Stimulated activated CD8-positive, alpha-beta memory T cell treated with anti-CD3 and anti-CD28 coated beads, Interleukin-4, amount 100 ng/mL, for 4 hours (primary cell): ENCODE measurements at places on chromosomes 11 and 22.
A peak's percentile ranks its signal among the peaks of the same experiment; 100 is the strongest.

- DNase-seq = no peak
These were observed 174.0 kb downstream of the TBC1D22A start for GRCh38 chr22:46936378-46936903.

DNA sequence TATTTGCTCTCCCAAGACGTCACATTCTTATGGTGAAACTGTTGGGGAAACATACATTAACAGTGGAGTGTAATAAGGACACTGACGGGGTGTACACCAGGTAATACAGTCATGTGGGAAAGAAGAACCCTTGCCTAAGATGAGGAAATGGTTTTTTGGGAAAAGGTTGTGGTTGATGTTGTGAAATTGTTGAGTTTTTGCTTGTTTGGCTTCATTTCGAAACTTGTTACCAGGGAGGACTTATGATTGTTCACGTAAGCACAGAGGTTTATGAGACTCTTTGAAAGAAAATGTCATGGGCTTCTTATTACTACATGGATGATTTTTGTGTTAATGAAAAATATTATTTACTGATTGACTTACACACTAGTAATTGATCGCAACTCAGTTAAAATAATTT, 16.8 kb downstream of the ANO3 start:
- DNase-seq = no peak

GRCh38 chr11:75497788-75498409, 27.8 kb downstream of the GDPD5 start:
- DNase-seq = no peak

GRCh38 chr11:117815262-117815803, 9.2 kb downstream of the FXYD2 start:
- peak; percentile 31 for DNase-seq

- DNase-seq = peak; percentile 53
These were observed 475 bp downstream of the PITPNB start for GRCh38 chr22:27918341-27919221.

- no peak for DNase-seq
These were observed 46.2 kb downstream of the IGF2 start for GRCh38 chr11:2092956-2093412.

DNA sequence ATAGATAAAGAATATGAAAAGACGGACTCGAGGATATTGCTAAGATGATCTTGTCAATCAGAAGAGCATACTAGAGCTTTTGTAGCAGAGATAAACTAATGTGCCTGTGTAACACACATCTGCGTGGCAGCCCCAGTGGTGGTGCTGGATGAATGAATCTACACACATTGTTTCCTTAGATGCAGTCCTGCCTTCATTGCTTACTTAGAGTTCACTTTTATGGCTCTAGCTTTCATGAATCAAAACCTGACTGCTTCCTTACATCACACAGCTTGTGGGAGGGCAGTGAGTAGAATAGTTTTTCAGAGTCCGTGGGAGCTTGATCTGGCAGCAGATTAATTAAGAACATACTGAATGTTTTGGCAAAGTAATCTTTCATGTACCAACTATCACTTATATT, 83.7 kb downstream of the EXT2 start:
- DNase-seq = no peak

DNA sequence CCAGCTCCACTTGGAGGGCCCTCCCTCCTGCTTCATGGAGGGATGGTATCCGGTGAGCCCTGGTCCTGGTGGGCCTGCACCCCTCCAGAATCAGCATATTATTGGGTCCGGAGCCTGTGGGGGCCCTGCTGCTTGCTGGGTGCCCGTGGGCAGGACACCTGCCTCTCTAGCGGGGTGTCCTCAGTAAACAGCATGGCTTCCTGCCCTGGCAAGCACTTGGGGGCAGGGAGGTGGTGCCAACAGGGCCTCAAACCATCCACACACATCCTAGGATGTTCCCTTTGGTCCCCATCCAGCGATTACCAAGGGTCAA, 108.3 kb downstream of the CTTN start:
- DNase-seq = no peak

- DNase-seq = peak; percentile 75
These were observed 7.8 kb downstream of the SIGIRR start for GRCh38 chr11:406796-407650.

GRCh38 chr11:46438211-46438610, 46.6 kb upstream of the CHRM4 start:
- DNase-seq = no peak

DNA sequence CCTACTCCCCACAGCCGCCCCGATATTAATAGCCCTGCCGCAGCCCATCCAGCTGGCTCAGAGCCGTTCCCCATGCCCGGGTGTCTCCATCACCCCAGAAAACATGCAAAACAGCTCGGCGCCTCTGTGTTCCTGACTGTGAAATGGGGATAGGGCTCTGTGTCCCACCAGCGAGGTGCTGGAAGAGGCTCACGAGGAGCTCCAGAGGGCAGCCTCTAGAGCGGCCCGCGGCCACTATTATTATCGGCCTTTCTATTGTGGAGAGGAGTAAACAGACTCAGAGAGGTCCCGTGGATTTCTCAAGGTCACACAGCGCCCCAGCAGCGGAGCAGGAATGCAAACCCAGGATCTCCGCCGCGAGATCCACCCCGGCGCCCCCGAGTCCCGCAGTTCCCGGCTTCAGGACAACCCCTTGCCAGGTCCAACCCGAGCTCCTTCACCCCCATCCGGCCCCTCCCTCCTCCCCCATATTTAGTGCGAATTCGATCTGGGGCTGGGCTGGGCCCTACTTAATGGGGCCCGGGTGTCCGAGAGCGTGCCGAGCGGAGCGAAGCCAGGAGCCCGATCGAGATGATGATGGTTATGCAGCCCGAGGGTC, at the start of gene ACTN3:
TSS of gene ACTN3 (plus strand) at position 536 of the 598 bp plus-strand sequence. CDS start at position 571, 35 bp downstream.
- no peak for DNase-seq

DNA sequence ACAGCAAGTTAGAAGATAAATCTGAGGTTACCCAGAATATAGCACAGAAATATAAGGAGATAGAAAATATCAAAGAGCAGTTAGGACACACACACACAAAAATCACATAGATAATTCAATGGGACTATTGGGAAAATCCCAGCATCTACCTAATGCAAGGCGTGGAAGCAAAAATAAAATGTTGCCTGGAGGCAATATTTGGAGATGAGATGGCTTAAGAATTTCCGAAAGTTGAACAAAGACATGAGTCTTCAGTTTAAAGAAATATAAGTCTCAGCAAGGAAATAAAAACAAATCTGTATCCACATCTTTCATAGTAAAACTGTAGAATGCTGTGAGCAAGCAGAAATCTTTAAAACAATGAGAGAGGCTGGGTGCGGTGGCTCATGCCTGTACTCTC, 29.5 kb upstream of the ACR start:
- no peak for DNase-seq

DNA sequence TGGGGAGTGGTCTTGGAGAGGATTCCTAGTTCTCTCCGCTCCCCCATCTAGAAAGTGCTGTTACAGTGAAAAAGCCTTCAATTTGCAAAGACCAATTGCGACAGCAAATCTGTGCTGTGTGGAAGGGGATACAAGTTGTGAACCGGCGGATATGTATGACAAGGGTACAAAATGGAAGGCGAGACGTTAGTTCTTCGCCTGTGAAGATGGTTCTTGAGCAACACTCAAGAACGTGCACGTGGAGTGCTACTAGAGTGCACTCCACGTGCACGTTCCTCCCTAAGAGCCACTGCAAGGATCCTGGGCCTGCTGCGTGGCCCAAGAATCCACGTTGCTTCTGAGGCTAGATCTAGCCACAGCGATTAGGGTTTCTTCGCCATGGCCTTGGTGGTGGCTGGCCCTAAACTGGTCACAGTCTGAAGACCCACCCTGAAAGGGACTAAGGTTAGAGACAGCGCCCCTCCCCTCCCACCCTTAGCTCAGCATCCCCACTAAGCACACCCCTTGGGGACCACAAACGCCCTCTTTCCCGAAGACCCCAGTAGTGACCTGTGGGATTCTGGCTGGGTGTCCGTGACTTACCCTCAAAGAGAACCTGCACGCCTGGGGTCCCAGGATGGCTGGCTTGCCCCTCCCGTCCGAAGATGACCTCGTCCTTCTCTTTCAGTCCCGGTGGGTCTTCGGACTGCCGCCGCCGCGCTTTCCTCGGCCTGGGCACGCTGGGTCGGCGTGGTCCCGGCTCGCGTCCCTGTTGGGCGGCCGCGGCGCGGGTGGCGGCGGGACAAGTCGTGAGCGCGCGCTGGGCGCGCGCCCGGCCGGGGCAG, 519 bp upstream of the PDE3B start:
- DNase-seq = no peak

DNA sequence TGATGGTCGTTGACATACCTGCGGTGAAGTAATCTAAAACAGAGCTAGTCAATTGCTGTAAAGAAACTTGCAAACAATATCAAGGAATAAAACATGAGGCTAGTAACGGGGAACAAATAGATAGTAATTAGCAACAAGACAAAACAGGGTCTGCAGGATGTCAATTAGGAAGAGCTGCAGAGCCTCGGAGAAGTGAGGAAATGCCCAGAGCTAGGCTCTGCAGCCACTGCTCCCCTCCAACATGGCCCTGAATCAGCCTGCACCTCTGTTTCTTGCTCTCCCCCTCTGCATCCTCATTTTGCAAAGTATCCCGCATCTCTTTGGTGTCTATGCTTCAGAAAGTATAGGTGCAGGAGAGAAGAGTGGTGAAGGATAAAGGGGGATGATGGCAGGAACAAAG, 507.4 kb upstream of the FAT3 start:
- DNase-seq = no peak

DNA sequence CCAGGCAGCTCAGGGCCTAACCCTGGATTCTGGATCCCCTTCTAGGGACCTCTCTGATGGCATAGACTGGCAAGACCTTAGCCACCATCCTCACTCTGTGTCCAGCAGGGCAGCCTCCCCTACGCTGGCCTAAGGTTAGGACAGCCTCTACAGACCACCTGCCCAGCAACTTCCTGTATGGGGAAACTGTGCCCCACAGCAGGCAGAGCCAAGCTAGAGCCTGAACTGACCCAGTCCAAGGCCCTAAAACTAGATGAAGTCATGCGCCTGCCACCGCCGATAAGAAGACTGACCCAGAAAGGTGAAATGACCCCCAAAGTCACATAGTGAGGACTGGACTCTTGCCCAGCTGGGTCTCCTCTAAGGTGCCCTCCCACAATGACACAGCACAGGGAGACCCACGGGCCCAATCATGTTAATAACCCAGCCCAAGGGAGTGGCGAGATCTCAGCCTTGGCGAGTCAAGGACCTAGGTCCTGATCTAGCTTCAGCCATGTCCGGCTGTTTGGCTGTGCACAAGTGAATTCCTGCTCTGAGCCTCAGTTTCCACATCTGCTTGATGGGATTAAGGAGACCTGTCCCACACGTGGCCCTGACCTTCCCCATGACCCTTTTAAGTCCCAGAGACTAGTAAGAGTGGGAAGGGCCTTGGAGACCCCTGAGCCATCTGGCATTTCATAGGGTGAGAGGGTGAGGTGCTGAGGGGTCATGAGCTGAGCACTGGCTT, 17.6 kb downstream of the STARD10 start:
- DNase-seq = no peak

GRCh38 chr11:107139396-107139795, 121.1 kb upstream of the GUCY1A2 start:
- no peak for DNase-seq

DNA sequence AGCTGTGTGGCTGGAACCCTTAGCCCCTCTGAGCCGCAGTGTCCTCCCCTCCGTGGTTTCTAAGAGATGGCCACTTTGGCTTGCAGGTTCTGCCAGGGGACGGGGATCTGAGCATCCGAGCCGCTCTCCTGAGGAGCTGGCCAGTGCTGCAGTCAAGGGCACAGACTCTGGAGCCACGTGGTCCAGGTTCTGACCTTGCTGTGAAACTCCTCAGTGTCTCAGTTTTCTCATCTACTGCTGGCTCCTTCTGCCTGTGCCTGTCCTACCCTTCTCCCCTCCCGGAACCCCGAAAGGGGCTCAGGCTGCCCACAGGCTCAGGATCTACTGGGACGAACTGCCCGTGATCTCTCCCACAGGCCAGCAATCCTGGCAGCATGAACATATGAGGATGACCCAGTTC, 65.4 kb upstream of the TTLL12 start:
- DNase-seq = no peak

GRCh38 chr11:47514825-47515647, 37.9 kb downstream of the CELF1 start:
- DNase-seq = no peak

- DNase-seq = no peak
These were observed 306.8 kb downstream of the MN1 start for GRCh38 chr22:27494785-27495184.

DNA sequence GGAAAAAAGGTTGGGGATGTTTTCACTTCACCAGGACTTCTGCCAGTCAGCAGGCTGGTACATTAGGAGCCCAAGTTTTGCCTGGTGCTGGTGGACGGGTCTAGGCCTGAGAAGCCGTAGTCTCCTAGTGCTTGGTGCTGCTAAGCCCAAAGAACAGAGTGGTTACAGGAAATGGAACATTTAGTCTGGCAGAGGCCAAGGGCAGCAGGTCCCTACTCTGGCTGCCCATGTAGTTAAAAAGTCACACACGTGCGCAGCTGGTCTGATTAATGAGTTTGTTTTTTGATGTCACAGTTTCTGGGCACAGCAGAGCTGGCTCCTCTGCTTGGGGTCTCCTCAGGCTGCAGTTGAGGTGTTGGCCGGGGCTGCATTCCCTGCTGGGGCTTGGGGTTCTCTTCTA, 20.6 kb downstream of the BCR start:
- no peak for DNase-seq

- DNase-seq = no peak
These were observed at the start of gene LIF for GRCh38 chr22:30245985-30246813. LIF (minus strand) TSS chr22:30246759; CDS start chr22:30246695, 64 bp downstream.

GRCh38 chr22:39381009-39381755, 18.4 kb upstream of the TAB1 start:
- no peak for DNase-seq

DNA sequence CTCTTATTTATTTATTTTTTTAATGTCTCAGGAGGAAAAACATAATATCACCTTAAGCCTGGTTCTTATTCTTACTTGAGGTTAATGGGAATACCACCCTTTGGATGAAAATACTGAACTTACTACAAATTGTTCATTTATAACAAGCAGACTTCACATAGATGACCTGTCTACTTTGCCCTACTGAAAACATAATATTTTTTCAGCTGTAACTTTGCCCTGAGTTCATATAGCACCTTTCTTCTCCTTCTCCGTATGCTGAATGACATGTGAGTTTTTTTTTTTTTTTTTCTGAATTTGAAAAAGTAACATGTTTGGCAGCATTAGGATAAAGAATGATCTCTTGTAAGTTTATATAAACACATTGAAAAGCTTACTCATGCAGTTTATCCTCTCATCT, 186.8 kb downstream of the TMEM135 start:
- no peak for DNase-seq

- DNase-seq = no peak
These were observed 93.4 kb upstream of the DRD2 start for GRCh38 chr11:113568566-113568965.

- no peak for DNase-seq
These were observed 28.2 kb downstream of the DBX1 start for GRCh38 chr11:20131788-20132666.

GRCh38 chr11:12952094-12952493, 57.0 kb upstream of the RASSF10 start:
- no peak for DNase-seq
